ENCODE measurements at places on chromosomes 4 and X.

GRCh38 chr4:26529479-26529878 is 39.2 kb upstream of the CCKAR start:
- no peak for DNase-seq

DNA sequence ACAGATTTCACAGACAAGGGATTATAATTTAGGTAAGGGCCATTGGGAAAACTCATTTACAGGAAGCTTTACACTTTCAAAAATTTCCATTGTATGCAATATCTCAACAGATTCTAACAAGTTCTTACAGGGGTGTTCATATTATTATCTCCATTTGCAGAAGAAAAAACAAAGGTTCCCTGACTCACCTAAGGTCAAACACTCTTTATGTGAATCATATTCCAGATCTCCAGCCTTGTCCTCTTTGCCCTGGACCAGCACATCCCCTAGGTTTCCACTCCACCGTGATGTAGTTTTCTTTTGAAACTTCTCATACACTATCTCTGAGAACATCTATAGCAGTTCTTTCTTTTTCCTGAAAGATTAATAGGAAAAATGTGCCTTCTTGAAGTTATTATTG is 96.4 kb upstream of the HS3ST1 start:
- DNase-seq = no peak

DNA sequence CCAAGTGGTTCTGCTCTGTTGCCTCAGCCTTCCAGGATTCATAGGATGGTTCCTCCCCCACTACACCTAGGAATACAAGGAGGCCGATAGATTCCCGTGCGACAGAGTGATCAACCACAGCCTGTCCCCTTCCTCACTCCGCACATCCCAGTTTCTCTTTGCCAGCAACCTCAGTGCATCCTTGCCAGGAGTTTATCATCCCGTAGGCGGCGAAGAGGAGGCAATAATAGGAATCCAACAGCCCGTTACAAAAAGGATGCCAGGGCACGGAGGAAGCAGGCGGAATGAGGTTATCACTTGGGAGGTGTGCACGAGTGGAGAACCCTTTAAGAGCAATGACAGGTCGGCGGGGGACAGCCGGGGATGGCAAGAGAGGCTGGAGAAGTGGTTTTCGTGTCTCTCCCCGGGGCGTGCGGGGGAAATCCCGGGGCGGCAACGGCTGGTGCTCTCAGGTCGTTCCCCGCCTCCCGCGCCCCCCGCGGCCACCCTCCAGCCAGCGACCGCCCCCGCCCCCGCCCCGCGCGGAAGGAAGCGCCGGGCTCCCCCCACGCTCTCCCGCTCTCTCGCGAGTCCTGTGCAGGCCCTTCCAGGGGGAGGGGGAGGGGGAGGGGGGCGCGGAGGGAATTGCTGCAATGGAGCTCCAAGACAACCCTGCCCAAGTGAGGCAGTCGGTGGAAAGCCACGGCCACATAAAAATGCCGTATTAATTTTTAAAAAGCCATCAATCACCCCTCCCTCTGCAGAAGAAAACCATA is 1.6 kb downstream of the PPP3CA start:
- peak; percentile 79 for DNase-seq

DNA sequence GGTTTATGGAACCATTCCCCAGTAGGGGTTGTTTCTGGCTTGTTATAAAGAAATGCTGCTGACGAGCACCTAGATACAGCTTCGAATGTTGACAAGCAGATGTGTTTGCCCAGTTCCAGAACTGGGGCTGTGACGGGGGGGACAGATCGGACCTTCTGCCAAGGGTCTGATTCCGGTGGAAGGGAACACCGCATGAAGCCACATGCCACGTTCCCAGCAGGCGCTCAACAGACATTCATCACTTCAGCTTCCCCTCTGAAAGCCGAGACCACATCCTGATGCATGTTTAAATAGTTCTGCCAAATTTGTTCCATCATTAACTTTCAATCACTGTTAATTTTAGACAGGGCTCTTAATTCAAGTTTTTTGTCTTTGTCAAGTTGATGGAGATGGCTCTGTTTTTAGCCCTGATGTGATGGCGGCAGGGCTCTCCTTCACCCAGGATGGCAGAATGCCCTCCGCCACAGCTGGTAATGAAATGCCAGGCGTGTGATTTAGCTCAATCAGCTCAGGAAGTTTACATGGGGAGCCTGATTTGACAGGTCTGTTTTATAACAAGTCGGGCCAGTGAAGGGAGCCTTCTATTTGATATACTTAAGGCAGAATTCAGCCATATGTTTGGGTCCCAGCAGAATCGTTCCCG is 57.4 kb downstream of the PSAPL1 start:
- no peak for DNase-seq

DNA sequence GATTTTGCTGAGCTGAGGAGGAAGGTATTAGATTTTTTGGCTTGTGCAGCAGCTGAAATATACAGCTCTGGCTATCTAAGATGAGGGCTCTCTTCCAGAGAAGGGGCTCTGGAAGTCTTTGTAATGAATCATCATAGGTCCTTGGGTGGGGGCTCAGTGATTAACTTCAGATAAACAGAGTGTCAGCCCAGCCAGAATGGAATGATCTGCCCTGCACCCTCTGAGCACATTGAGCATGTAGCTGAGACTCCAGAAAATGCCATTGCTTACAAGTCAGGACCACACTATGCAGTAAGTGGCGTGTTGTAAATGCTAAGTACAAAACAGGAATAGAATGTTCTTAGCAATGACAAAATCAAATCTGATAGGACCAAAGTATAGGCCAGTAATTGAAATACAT is 836.0 kb downstream of the PDHA2 start:
- no peak for DNase-seq

DNA sequence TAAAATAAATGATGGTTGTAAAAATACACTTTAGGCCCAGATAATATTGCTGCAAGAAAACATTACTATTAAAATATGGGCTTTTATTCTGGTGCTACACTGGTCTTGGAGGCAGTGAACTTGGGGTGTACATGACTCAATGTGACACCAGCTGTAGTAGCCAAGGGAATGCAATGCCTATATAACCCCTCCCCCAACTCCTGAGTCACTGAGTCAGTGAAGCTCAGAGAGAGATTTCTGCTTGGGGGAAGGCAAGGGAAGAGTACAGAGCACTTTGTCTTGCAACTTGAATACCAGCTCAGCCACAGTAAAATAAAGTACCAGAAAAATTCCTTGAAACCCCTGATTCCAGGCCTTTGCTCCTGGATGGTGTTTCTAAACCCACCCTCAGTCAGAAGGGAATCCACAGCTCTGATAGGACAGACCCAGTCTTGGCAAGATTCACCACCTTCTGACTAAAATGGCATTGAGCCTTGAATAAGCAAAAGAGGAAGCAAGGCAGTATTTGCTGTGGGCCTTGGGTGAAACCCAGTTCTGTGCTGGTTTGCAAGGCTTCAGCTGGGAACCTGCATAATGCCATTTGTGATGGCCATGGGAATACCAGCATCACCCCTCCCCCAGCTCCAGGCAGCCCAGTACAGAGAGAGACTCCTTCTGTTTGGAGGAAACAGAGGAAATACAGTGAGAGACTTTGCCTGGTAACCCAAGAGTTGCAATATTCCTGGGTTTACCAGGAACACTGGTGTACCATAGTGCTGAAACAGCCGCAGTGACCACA is 209.9 kb downstream of the IQCM start:
- no peak for DNase-seq

DNA sequence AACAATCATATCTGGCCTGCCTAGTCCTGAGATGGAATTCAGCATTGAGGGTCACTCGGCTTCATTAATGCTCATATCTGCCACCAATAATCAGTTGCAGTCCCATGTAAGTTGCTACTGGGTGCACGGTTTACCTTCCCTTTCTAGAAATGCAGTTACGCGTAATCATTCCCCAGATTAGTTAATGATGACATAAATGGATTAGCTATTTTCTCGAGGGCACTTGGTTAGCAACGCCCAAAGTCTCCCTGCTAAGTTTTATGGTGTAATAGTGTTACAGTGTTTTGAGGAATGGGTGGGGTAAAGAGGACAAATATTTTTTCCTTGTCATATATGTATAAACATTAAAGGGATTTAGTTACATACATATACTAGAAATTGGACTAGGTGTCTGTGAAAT is 118.8 kb downstream of the MID1 start:
- no peak for DNase-seq

GRCh38 chr4:14079601-14080000 is 452.1 kb upstream of the BOD1L1 start:
- DNase-seq = no peak

DNA sequence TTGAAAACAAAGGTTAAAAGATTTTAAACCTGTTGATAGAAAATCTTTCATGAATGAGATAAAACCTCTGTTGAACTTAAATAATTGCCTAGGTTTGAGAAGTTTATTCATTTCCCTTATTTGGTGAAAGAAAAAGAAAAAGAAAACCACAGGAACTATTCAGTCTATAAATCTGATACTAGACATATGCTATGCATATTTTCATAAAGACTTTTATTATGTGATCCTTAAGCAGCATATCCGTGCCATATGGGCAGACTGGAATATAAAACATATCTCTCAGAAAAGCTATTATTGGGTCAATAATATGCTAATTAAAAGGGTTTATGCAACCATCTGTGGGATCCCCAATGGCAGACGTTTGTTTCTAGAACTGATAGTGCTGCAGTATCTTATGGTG is 178.7 kb downstream of the RASL11B start:
- DNase-seq = no peak

DNA sequence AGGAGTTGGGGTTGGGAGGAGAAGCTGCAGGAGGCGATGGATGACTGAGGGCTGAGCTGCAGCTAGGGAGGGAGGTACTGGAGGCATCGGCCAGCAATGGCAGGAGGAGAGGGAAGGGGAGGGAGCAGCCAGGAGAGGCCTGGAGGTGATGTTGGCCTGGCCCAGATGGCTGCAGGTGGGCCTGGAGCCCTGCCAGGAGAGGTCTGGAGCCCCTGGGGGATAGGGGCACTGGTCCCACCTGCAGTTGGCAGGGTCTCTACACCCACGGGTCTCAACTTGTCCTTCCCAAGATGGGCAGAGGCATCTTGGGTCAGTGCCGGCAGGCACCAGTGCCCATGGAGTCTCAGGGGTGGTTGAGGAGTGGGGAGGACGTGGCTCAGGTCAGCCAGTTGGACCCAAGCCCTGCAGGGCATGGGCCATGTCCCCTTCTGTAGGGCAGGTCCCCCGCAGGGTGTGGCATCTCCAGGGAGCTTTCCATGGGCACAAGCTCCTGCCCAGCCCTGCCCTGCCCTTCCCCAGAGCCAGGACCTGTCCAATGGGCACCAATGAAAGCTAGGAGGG is 2.7 kb upstream of the MXD4 start:
- DNase-seq = no peak

DNA sequence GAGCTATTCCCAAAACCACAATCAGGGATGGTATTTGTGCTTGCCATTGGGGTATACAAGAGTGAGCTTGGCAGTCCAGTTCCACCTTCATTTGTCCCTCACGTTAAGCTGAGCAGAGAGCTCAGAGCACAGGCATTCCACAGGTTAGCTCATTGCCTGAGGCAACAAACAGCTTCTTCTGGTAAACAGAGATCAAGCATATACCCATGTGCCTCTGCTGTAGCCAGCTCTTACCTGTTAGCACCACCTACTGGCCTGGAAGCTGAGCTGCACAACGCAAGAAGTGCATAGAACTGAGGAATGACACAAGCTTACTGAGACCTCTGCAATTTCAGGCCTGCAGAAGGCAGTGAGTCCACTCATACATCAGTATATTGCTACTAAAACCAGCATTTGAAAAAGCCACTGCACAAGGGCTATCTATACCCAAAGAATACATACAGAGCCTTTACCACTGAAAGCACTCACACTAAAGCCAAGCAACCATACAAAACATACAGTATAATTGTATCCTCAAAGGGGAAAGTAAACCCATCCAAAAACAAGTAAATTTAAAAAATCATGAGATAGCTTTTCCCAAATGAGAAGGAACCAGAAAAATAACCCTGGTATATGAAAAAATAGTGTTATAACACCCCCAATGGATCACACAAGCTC is 258.3 kb upstream of the GABRA2 start:
- DNase-seq = no peak

DNA sequence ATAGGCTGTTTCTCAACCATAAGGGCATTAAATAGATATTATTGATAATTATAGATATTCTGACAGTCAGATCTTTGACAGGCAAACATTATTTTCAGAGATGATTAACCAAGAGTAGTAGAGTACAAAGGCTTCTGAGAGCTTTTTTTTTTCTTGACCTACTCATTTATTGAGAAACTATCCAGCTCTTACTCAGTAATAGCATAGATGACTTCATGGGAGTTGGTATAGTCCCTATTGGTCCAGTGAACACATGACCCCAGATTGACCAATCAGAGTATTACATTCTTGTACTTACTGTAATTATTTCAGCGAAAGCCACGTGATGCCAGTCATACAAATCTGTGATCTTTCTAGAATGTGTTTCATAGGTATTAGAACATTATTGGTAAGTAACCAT is 508.7 kb downstream of the FSTL5 start:
- DNase-seq = no peak

DNA sequence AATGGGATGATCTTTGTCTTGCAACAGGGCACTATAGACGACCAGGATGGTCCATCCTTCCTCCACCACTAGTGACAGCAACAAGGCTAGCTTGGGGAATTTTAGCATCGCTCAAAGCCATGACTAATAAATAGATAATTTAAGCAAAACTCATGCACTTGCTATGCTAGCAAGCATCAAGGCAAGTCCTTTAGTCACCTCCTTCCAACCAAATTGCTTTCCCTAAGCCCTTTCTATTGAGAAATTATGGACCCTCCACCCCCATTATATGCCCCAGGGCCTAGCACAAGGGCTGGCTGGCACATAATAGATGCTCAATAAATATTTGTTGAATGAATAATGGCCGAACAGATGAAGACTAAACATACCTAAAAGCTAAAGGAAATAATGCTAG is 28.6 kb downstream of the SLC16A2 start:
- no peak for DNase-seq

- DNase-seq = no peak
Observed at GRCh38 chrX:2967998-2968909, 38.1 kb upstream of the ARSH start.

DNA sequence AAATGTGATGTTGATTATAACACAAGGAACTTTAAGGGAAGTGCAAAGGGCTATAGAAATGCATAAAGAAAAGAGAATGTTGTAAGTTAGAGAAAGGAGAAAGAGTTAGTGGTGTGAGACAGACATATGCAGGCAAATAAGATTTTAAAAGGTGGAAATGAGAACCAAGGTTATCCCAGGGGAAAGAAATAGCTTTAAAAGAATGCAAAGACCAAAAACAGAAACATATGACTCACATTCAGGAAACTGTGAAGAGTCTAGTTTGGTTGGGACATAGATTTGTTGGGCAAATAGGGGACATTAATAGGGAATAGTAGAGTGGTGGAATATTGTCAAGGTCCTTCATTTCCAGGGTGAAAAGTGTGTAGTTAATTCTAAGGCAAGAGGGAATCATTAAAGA is 52.4 kb downstream of the MAPK10 start:
- DNase-seq = no peak

DNA sequence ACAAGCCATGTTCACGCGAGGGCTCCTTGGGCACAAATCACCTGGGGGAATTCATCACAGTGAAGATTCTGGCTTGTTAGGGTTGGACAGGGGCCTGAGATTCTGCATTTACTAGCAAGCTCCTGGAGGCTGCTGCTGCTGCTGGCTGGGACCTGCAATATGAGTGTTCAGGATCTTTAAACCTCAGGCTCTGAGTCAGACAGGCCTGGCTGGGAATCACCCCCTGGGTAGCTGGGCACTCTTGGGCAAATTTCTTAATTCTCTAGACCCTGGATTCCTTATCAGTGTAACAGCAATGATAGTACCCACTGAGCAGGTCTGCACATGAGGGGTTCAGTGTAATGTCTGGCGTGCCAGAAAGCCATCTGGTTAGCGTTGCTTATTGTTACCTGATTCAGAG is 101.5 kb downstream of the DHX15 start:
- no peak for DNase-seq
